ENCODE measurements at places on chromosomes 7 and 10.
A peak's percentile ranks its signal among the peaks of the same experiment; 100 is the strongest.

DNA sequence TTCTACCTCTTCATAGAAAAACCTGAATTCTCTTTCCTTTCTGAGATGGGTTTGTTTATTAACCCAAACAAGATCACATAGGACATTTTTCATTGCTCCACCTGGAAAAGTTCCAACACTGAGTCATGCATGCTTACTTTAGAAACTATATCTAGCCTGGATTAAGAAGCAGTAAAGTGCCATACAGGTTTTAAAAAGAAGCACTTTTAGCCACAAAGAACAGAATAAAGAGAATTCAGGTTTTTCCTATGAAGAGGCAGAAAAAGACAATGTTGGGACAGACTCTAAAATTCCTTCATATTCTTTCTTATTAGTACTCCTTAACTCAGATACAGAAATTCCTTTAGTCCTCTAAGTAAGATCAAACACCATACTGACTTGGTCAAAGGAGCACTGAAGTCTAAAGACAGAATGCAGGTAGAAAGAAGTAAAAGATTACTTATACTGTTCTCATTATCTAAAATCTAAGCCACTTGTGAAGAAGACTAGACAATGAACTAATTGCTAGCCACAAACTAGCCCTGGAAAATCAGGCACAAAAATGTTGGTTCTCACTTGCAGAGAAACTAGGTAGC lies 241.3 kb downstream of the ANK3 start:
- no peak for DNase-seq

DNA sequence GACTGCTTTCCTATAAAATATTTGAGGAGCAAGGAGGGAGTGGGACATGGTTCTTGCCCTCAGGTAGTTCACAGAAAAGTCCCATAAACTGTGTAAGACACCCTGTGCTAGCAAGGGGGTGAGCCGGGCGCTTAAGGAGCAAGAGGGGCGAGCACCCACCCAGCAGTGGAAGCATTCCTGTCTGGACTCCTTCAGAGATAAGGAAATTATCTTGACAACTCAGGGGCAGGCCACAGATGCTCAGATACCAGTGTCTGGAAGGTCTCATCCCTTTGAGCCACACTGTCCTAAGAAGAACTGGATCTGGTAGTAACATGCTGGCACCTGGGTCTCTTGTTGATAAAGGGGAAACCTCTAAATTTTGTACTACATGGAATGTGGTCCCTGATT lies 54.1 kb downstream of the DAGLB start:
- no peak for DNase-seq

DNA sequence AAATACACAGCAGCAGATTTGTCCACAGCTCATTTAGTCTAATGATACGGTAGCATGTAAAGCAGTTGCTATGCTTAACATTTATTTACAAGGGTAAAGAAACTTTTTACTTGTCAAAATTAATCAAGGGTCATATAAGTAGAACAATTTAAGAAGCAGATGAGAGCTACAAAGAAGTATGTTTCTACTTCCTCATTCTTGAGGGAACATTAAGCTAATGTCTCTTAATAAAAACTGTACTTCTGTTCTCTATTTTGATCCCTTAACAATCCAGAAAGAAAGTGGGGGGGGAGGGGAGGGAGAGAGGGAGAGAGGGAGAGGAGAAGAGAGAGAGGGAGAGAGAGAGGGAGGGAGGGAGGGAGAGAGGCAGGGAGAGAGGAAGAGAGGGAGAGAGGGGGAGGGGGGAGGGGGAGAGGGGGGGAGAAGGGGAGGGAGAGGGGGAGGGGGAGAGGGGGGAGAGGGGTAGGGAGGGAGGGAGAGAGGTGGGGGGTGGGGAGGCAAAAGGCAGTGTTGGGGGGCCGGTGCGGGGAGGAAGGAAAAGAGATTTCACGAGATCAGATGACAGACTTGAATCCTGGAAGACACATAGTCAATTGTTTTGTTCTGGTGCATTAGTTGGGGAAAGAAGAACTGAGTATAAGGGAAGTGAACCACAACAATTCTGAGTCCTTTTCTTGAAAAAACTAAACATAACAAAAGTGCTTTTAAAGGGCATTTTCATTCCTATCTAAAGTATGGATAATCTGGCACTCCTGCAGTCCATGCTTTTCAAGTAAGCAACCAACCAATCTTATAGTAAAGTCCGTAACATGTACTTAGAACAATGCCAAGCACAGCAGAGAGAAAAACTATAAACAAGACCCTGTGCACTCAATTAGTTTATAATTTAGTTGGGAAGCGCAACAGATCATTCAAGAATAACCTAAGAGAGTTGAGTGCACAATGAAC lies 128.0 kb downstream of the USP6NL start:
- DNase-seq, result no peak

DNA sequence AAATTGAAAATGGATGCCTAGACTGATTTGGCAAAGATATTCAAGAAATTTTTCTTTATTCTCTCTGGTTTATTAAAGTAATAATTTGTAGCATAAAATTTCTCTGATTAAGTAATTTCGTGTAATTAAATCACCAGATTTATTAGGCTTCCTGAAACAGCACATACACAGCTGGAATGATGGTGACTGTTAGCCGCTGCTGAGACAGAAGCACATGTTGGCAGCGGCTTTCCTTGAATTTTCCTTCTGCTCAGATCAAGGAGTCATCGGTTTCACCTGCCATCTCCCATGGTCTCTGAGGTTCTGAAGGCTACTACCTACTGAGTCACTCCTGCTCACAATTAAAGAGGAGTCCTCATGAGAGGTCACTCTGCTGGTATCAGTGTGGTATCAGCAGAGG lies 101.5 kb downstream of the GFRA1 start:
- no peak for DNase-seq

DNA sequence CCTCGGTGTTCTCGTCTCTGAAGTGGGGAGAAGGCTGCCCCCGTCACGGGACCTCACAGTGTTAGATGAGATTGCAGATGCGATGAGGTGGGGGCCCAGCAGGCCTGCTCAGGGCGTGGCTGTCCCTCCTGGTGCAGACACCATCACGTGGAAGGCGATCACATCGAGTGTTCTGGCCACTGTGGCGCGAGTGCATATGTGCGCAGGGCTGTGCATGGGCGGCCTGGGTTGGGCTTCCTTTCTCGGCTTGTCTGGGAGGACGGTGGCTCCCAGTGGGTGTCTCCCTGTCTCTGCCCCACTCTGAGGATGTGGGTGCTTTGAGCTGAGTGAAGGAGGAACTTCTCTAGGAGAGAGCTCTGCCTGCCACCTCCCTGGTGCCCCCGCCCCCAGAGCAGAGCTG lies 83.1 kb downstream of the LHPP start:
- no peak for DNase-seq

DNA sequence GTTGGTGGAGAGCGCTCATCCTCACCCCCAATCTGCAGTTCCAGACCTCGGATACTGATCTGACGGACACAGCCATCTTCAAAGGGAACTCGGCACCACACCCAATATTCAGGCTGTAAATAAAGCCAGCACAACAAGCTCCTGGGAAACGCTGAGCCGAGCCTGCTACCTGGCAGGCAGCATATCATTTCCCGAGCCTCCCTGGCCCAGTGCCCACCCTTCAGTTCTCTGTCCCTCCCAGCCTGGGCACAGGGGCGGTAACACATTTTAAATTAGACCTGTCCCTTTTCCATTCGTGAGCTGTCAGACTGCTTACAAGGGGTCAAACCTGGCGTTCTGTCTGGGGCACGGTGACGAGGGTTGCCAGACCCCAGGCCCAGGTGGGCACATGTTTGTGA lies 250.5 kb downstream of the ARHGAP12 start:
- no peak for DNase-seq

DNA sequence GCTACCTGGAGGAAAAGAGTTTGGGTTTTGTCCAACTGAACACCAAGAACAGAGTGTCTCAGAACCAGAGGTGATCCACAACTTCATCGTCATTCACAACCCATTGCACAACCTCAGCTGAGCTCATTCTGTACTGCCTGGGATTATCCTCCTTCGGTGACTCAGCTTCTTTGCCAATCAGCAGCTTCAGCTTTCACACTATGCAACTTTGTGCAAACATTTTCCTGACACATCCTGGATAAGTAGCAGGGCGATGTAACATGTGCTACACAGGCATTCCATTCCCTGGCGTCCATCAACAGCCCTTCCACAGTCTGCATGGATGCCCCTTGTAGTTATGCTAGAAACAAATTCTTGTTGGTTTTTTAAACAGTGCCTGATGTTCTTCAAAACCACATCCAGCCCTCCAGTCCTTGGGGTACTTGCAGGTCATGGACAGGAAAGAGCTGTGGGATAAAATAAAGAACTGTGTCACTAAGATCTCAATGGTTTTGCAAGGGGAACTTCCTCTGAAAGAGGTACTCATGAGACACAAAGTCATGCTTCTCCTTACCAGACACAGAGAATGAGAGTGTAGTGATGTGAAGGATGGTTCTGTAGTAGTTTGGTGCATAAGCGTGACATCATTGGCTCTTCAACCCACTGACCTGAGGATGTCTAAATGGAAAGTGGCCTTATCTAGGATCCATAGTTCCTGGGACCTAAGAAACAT lies 478.5 kb downstream of the KIF20B start:
- no peak for DNase-seq

- DNase-seq, result no peak
These were observed 77.0 kb downstream of the MAGI2 start for GRCh38 chr7:79376299-79377025.

DNA sequence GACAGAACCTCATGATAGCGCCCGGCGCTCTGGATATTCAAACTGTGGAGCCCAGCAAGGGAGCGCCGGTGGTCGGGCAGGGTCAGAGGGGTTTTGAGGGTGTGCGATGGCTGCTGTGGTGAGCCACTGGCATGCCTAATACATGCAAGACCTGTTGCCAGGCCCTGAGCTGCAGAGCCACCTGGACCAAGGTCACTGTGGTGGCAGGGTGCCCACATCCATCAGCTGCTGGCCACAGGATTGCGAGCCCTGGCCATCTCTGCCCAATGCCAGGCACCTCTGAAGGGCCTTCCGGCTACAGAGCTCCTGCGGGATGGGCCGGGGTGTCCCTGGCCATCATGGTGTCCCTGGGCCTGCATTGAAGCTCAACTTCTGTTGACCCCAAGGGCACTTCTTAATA lies 123.0 kb upstream of the TNRC18 start:
- no peak for DNase-seq

DNA sequence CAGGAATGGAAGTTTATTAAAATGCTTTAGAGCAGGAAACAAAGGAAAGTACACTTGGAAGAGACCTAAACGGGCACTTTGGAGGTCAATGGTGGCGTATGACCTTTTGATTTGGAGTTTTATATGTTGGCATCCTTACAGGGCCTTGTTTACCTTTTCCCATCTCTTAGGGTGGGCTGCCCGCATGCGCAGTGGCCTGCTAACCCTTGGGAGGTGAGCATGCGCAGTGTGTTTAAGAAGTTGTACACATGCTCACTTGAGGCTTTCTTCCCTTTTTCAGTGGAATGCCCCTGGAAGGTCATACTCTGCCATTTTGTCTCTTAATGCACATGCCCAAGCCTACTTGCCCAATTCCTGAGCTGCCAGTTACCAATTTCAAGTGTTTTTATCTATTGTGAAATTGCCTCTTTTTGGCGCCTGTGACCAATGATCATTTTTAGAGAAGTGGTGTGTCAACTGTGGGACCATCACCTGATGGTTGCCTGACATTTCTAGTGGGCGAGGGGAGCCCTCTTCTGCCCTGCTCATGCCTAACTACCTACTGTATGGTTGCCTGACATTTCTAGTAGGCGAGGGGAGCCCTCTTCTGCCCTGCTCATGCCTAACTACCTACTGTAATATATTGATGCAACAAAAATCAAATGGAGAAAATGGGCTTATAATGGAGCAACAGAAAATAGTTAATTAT lies 138.0 kb downstream of the PPP1R9A start:
- DNase-seq, result no peak

- DNase-seq, result no peak
These were observed 3.6 kb downstream of the BAZ1B start for GRCh38 chr7:73518470-73518869.

DNA sequence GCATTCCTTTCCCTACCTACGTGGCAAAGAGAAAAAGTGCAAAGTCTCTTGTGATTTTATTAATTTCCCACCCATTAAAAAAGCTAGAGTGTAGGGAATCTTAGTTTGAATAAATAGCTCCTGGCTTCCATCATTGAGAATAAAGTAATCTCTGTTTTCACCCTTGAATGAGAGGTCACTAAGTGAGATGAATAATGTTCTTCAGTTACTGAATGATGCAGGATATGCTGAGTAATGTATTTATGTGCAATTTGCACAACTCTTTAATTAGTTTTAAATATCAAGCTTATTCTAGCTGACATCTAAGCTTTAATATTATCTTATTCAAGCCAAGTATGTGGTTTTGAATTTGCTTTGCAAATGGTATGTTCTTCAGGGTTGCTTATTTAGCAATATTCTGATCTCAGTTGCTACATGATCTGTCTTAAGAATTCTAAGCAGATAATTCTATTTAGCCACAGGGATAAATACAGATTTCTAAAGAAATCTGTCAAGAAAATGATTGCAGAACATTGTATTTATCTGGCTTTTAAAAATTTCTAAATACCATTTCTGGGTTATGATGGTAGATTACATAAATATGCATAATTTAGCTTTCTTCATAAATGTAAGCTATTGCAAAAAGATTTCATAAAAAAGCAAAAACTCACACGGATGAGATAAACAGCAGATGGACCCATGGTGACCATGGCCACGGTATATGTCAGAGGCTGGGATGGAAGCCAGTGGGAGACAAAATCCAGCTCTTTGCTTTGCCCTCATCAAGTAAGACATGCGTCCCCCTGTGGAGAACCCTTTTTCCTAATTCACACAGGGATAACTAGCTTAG lies 141.0 kb downstream of the MACC1 start:
- no peak for DNase-seq

DNA sequence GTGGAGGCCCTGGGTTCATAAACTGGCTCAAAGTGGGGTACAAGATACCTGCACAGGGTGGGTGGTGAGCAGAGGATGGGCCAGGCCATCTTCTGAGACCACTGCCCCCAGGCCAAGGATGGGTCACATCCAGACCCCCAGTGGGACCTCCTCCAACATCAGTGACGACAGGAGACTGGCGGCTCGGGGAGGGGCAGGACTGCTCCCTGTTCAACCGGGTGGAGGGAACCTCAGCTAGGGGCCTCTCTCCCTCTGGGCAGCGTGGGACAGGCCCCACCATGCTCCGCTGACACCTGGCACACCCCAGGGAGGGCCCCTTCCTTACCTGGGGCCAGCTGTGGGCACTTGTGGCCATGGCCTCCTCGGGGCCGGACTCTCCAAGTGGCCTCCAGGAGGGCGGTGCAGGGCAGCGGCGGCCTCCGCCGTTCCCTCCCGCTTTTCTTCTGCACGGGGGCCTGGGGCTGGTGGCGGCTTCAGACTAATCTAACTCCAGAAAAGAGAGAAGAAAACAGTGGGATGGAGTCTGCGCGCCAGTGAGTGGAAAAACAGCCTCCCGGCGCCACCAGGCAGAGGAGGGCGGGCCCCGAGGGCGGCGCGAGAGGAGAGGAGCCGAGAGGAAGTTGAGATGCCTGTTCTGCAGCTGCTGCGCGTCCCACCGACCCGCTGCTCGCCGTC lies at the start of gene CALHM2:
Gene CALHM2, minus strand, starts transcription at position 540 of the 675 bp plus-strand sequence. CDS start 2,429 bp downstream, outside the sequence.
- DNase-seq, result peak; percentile 64

- DNase-seq, result no peak
These were observed 253.7 kb downstream of the DYNC1I1 start for GRCh38 chr7:96026010-96026409.

GRCh38 chr10:29642990-29643389 lies 8.2 kb upstream of the SVIL start:
- DNase-seq, result no peak

- DNase-seq, result no peak
These were observed 38.1 kb upstream of the GPR141 start for GRCh38 chr7:37645282-37646050.

All from NCI-H510A (cell line).